Anterior cingulate cortex (tissue), 58 donors: ENCODE measurements at places on chromosomes 7 and 10.

- no peak for DNase-seq
Measured at GRCh38 chr10:116490028-116490662, 55.6 kb upstream of the PNLIP start.

DNA sequence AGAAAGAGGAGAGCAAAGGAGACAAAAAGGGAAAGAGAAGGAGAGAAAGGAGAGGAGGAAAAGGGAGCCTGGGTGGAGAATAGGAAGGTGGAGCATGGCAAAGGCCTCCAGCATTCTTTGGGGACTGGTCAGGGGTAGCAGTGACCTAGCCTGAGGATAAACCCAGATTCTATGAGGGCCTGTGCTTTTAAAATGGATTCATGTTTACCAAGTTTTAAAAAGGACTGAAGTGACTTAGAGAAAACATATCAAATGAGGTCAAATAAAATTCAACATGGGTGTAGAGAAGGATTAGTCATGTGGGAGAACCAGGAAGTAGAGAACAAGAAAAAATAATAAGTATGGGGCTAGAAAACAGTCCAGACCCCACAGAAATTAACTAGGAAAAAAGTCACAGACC, 20.7 kb downstream of the CREB3L2 start:
- DNase-seq = no peak

- DNase-seq = no peak
Measured at GRCh38 chr10:63671317-63671937, 150.2 kb downstream of the REEP3 start.

- no peak for DNase-seq
Measured at GRCh38 chr7:146375170-146375569, 258.6 kb downstream of the CNTNAP2 start.

GRCh38 chr7:134707663-134708378, 61.2 kb downstream of the BPGM start:
- DNase-seq = no peak

GRCh38 chr10:71719042-71719441, 536 bp downstream of the C10orf105 start:
- DNase-seq = peak; percentile 28

DNA sequence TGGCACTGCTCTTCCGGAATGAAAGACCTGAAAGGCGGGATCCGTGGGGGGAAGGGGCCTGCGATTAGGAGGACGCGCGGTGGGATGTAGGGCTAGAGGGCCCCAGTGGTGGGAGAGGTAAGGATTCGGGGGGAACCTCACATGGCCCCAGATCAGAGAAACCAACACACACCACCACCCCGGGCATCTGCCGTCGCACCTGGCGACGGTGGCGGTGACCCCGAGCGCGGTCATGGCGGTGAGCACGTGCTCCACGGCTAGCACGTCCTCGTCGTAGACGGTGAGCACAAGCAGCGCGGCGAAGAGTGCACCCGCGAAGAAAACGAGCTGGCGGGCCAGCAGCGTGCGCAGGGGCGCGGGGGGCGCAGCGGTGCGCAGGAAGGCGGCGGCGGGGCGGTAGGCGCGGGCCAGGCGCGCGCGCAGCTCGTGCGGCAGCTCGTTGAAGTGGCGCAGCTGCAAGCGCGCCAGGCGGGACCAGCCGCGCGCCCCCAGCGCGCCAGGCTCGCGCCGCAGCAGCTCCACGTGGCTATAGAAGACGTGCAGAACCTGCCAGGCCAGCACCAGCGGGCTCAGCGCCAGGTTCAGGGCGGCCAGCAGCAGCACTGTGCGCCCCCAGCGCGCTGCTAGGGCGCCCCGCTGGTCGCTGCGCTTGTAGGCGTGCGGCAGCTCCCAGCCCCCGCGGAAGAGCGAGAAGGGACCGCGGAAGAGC, 5.7 kb downstream of the ATG9B start:
- DNase-seq = no peak

- no peak for DNase-seq
Measured at GRCh38 chr10:24674892-24675632, 48.6 kb downstream of the ARHGAP21 start.

- no peak for DNase-seq
Measured at GRCh38 chr10:19659920-19660655, 156.1 kb upstream of the PLXDC2 start.
